ENCODE measurements at places on chromosomes 5 and 9.

DNA sequence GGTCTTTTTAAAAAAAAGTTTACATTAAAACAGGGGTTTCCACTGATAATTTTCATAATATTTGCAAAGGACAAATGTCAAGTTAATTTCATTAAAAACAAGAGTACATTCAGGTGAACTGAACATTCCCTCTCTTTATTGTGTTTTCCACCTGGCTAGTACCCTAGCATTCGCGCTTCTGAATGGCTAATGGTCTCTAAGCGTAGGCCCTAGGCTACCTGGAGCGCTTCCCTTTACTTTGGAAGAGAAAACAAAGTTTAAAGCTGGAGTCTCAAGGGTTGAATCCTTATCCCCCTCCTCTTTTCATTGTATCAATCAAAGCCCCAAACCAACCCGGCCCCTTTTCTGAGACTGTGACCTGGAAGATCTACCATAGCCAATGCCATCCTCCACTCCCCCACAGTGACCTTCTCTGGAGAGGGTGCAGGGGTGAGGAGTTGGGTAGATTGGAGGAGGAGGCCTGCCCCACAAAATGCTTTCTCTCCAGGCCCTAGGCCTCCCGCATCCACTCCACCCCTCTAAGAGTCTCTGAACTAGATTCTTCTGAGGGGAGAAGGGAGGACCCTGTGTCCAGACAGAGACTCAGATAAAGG lies 73.3 kb upstream of the TBCA start:
- DNase-seq = no peak

DNA sequence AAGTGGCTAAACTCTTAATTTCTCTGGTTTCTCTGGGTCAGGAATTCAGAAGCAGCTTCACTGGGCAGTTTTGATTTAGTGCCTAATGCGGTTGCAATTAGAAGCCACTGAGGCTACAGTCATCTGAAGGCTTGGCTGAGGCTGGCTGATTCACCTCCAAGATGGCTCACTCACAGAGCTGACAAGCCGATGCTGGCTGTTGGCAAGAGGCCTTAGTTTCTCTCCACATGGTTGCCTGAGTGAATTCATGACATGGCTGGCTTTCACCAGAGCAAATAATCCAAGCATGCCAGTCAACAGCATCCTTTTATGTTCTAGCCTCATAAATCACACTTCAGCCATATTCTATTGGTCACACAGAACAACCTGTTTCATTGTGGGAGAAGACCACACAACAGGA lies 2.8 kb upstream of the CDK7 start:
- no peak for DNase-seq

DNA sequence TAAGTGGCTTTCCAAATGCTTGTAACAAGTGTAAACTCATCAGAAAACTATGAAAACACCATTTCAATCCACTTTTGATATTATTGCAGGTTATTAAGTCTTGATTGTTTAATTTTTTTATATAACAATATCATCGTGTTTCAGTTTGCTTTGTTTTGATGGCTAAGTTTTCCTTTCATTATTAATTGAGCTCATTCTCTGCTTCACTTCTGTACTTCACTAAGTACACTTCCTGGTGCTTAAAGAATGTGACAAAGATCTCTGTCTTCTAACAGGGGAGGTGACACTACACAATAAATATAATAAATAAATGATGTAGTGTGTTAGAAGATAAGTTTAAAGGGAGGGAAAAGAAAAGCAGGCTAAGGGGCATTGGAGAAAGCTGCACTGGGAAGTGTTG lies 13.0 kb upstream of the RAD23B start:
- no peak for DNase-seq

DNA sequence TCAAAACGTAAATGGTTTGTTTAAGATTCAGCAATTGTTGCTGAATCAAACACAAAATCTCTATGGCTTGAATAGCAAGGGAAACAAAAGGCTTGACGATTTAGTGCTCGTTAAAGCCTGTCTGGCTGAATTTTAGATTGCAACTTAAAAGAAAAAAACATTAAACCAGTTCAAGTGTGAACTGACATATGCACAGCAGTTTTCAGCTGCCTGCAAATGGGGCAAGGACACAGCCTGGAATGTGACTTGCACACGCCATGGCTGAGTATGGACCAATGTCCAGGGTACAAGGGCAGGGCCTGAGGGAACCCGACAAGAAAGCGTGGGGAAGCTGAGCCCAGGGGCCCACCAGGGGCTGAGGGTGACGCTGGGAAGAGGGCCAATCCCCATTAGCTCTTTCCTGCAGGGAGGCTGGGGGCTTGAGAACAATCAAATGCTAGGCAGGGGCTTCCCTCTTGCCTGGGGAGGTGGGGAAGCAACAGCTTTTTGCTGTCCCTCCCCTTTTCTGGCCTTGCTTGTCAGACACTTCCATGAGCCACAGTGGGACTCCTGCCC lies 89.6 kb upstream of the LRRTM2 start:
- no peak for DNase-seq

DNA sequence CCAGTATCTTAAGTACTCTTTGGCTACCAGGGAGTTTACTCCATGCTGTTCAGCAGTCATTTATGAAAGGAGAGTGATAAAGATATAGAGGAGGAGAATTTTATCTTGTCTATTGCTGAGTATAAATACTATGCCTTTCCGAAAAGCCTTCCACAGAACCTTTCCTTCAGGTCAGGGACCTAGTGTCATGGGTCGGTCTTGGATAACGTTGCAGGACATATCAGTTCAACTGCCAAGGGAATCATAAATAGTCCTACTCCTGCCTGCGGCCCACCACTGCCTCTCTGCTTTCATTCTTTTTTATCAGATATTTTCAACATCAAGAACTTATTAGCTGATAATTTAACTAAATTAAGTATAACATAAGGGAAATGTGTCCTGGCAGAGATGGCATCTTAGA lies 122.0 kb upstream of the CCDC152 start:
- DNase-seq = no peak

- DNase-seq = no peak
Measured at GRCh38 chr5:139205124-139205523, 7.0 kb upstream of the SIL1 start.

- no peak for DNase-seq
Measured at GRCh38 chr9:133188843-133189180, 20.2 kb downstream of the OBP2B start.

- DNase-seq = no peak
Measured at GRCh38 chr9:28064241-28064815, 491.0 kb upstream of the C9orf72 start.

GRCh38 chr5:133333326-133334150 lies 278.8 kb downstream of the FSTL4 start:
- DNase-seq = no peak

DNA sequence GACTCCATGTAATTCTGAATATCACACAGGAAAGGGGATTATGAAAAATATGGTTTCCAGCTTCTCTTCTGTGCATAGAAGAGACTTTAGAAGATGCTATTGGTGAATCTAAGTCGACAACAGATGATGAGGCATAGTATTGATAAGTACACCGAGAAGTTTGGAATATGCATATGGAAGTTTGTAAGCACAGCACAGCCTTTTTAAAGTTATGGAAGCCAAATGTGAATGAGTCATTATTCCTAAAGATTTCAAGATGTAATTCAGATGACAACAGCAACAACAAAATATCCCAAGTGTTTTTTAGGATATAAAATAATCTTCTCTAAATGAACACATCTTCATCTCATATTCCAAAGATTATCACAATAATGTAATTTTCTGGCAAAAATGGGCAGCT lies 1723.3 kb downstream of the EFNA5 start:
- DNase-seq = no peak

GRCh38 chr9:100579665-100580064 lies 1.8 kb downstream of the CAVIN4 start:
- DNase-seq = no peak

- no peak for DNase-seq
Measured at GRCh38 chr5:55724281-55724680, 12.2 kb upstream of the SLC38A9 start.

DNA sequence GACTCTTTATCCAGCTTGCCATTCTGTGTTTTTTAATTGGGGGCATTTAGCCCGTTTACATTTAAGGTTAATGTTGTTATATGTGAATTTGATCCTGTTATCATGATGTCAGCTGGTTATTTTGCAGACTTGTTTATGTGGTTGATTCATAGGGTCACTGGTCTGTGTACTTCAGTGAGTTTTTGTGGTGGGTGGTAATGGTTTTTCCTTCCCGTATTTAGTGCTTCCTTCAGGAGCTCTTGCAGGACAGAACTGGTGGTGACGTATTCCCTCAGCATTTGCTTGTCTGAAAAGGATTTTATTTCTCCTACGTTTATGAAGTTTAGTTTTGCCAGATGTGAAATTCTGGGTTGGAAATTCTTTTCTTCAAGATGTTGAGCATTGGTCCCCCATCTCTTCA lies 381.1 kb downstream of the MAN2A1 start:
- DNase-seq = no peak

DNA sequence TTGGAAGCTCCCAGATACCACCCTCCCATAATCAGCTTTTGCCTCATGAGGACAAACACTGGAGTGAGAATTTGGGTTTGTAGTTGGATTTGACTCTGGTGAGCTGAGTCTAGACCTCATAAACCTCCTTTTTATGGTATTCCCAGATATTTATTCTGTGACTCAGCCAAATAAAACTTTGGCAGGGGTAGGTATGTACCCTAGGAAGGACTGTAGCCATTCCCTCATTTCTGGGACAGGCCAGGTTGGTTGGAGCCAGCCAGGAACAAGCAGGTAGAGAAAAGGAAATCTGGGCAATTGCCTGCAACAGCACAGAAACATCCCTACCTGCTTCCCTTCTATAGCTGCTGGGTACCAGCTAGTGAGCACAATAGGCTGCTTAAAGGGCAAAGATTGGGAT lies 19.4 kb downstream of the ENHO start:
- DNase-seq = no peak

- DNase-seq = no peak
Measured at GRCh38 chr9:123954518-123955280, 24.8 kb upstream of the DENND1A start.

DNA sequence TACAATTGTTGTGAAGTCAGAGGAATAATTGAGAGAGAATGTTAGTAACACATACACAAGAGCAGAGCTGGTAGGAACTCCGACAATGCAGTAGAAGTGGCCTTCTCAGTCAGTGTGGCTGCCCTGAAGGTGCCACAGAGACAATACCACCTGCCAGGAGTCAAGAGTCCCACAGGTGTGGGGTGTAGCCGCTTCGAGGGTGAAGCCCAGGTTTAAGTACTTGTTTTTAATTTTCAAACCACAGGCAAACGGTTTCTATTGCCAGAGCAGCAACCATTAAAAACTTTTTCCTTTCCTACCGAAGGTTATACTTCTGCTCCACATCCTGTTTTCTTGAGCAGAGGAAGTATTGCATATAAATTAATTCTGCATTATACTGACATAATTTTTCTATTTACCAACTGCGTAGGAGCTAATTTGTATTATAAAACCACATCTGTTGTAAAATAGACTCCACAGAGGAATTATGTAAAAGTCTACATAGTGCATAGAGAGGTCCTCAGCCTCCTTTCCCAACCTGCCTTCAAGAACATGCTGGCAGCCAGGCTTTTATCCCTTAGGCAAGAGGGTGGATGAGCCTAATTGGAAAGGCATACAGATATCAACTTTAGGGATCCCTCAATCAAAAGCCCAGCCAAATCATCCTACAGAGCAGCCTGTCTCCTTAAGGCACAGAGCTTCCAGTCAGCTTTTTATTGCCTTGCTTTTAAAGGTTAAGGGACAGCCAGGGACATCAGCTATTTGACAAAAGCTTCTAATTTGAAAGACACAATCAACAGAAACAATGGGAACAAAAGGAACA lies 12.9 kb upstream of the ACTBL2 start:
- no peak for DNase-seq

GRCh38 chr5:105207066-105207465 lies 1644.5 kb upstream of the NUDT12 start:
- DNase-seq = no peak

GRCh38 chr5:178637356-178638074 lies 10.7 kb upstream of the CLK4 start:
- DNase-seq = no peak

DNA sequence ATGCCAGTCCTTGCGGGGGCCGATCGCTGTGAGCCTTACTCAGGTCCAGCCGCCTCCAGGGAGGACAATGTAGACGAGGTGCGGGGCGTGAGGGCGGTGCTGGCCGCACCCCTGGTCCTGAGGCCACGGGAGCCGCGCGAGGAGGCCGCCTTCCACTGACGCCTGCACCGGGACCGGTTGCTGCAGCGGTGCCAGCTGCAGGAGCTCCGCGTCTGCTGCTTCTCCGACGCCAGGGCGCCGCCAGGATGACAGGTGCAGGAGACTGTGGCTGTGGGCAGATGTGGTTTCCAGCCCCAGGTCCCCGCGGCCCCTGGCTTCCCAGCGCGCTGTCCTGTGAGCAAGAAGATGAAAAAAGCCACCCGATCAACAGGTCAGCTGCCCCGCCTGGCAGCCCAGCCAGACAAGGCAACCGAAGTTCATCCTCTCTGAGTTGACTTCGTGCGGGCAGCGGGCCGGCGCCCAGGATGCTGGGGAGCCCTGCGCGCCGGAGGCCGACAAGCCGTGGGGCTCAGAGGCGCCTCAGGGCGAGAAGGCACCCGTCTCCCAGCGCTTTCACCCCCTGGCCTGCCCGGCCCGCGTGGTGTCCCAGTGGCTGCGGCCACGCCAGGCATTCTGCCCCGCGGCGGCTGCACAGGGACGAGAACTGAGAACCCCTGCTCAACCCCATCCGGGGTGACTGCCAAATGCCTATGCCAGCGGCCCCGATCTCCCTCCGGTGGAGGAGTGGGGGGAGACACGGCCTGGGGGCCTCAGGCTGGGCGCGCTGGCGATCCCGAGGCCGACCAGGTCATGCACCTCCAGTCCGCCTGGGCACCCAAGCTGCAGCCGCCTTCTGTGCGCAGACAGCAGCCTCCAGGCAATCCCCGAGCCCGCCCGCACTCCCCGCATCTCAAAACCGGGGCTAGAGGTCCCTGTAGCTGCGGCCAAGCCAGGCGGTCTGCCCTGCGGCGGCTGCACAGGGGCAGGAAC lies 43.4 kb upstream of the BICD2 start:
- DNase-seq = no peak

DNA sequence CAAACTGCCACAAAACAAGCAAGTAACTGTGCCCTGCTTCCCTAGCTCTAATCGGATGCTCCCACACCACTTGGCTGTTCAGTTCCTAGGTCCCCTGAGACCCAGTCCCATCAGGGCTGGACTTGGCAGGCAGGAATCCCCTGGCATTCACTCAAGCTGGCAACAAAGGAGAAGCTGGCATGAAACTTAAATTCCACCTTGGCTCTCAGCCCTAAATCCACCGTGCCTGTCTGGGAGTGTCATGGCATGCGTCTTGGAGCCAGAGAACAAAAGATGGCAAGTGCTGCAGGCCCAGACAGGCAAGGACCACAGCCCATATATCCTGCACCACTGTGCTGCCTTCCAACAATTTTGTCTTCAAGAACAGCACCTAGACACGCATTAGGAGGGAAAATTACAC lies 38.2 kb downstream of the ETF1 start:
- no peak for DNase-seq

DNA sequence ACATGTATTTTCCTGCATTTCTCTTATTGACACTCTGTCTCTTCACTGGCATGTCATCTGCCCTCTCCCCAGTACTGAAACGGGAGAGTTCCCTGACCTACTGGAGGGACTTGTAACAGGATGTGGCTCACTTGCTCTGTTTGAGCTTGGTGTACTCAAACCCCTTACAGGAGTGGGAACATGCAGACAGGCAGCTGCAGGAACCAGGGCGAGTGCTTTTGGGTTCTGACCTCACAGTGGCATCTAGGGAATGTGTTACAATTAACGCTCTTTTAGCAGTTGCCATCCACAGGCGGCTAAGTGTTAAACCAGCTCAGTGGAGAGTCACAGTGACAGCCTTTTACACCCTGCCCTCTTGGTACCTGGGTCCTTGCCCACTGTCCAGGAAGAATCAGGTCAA lies 300.3 kb upstream of the GRAMD2B start:
- no peak for DNase-seq
